ENCODE measurements at places on chromosomes 4 and X.

GRCh38 chr4:152508386-152508785, 27.5 kb downstream of the FBXW7 start:
- DNase-seq: no peak

- no peak for DNase-seq
Measured at GRCh38 chrX:119646515-119646914, 40.3 kb upstream of the NKRF start.

DNA sequence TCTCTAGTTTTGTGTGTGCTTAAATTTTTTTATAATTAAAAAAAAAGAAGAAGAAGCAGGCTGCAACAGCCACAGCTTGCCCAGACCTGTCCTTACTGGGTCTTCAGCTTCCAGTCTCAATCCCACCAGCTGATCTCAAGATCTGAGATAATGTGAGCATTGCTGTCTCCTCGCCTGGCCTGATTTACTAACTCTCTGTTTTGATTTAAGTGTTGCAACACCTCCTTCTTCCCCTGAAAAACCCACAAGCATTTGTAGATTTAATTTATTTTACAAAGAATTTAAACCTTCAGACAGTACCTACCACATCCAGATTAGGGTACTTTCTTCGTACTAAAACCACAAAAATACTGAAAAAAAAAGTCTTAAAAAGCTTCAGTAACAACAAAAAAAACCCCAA, 38.0 kb downstream of the FAM241A start:
- no peak for DNase-seq

DNA sequence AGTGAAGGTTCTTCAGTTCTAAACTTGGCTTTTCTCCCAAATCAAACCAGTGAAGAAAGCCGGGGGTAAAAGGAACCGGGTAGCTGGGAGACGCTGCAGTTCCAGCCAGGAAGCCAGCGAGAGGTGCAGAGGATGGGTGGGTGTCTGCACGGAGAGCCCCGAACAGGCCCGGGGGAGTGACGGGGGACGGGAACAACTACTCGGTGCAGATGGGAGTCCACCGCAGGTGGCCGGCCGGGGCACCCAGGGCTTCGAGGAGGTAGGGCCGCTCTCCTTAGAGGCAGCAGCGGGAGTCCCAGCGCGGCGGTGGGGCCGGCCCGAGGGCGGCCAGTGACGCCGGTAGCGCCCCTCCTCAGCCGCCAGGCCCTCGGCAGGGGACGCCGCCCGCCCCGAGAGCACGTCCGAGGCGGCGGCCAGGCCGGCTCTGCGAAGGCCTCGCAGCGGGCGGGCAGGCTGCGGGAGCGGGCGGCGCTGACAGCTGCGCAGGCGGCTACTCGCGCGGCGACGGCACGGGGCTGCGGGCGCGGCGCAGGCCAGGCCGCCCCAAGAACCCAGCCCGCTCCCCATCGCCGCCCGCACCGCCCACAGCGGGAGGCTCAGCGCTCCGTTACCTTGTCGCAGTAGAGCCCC, 449 bp downstream of the FBXL5 start:
- no peak for DNase-seq

- no peak for DNase-seq
Measured at GRCh38 chr4:155085843-155086530, 122.4 kb upstream of the NPY2R start.

DNA sequence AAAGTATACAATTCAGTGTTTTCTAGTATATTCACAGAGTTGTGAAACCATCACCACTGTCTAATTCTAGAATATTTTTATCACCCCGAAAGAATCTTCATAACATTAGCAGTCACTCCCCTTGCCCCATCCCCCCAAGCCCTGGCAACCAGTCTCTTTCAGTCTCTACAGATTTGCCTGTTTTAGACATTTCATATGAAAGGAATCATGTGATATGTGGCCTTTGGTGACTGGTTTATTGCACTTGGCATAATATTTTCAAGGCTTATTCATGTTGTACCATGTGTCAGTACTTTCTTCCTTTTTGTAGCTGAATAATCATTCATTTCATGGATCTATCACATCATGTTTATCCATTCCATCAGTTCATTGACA, 371.7 kb downstream of the AFF2 start:
- DNase-seq: no peak

DNA sequence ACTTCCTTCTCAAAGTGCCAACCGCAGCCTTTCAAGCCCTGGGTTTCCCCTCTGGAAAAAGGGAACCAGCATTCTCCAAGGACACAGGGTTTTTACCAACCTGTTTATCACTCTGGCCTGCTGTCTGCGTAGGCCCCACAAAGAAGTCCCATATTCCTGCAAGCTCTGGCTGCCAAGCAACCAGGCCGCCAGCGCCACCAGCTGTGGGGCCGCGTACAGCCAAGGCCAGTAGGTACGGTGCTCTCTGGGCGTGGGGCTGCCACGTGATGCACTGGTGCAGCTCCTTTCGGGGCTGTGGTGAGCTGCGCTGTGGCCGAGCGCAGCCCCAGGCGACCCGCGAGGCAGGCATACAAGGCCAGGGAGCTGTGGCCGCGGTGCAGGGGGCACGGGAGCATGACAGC, 22.1 kb downstream of the LUZP4 start:
- no peak for DNase-seq

DNA sequence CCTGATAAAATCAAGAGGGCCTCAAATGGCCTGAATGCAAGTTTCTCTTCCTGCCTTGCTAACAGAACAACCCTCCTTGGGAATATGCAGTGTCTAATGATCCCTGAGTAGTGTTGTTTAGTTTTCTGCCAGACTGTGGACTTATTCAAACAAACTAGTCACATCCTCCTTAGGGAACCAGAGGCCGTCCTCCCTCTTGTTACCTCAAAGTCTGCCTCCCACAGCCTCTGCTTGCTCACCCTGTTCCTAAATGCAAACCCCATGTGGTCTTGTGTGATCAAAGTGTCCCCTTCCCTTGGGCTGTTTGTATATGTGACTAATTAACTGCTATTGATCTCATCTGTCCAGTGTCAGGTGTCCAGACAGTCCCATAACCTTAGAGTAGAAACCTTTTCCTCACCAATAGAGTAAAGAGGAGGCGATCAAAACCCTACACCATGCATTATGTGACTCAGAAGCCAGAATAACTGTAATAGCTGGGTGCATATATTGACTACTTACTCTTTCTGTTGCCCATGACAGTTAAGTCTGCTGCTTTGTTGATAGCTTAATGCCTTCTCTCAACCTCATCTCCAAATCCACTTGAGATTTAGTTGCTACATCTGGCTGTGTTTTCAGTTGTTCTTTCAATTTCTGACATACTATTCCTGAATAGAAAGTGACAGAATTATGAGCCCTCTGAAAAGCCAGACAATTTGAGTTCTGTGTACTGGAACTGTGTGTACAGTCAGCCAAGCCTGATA, 473.0 kb upstream of the NWD2 start:
- no peak for DNase-seq

DNA sequence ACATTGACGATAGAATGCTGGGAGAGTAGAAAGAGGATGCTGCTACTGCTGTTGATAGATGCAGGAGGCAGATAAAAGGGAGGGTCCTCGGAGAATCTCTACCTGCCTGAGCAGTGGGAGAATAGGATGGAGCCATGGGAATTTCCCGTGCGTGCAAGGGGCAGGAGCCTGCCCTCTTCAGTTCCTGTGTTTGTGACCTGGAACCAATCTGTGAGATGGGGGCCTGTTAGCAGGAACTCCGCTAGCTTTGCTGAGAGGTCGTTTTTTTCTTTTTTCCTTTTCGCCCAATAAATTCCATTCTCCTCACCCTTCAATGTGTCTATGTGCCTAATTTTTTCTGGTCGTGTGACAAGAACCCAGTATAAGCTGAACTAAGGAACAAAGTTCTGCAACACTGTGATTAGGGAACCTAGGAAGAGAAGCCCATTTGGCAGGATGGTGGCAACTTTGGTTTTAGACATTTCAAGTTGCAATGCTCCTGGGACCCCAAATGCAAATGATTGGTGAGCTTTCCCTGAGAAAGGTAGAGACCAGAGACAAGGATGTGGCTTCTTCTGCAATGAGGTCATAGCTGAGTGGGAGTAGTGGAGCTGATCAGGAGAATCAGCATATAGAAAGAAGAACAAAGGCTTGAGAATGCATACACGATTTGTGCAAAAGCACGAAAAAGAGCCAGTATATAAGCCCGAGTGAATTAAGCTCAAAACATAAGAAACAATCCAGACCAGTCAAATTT, 23.9 kb downstream of the SLC39A8 start:
- no peak for DNase-seq

- no peak for DNase-seq
Measured at GRCh38 chrX:68983004-68983857, 154.4 kb downstream of the EFNB1 start.

GRCh38 chrX:113747274-113747973, 836.5 kb upstream of the HTR2C start:
- no peak for DNase-seq

DNA sequence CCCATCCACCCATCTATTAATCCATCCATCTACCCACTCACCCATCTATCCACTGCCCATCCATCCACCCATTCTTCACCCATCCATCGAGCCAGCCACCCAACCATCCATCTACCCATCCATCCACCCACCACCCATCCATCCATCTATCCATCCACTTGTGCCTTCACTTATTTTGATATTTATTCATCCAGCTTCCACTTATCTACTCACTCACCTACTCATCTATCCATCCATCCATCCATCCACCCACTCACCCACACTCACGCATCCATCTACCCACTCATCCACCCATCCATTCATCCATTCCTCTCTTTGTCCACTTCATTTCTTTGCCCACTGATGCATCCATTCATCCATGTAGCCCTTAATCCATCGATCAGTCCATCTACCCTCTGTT, 72.9 kb upstream of the AFAP1 start:
- no peak for DNase-seq

DNA sequence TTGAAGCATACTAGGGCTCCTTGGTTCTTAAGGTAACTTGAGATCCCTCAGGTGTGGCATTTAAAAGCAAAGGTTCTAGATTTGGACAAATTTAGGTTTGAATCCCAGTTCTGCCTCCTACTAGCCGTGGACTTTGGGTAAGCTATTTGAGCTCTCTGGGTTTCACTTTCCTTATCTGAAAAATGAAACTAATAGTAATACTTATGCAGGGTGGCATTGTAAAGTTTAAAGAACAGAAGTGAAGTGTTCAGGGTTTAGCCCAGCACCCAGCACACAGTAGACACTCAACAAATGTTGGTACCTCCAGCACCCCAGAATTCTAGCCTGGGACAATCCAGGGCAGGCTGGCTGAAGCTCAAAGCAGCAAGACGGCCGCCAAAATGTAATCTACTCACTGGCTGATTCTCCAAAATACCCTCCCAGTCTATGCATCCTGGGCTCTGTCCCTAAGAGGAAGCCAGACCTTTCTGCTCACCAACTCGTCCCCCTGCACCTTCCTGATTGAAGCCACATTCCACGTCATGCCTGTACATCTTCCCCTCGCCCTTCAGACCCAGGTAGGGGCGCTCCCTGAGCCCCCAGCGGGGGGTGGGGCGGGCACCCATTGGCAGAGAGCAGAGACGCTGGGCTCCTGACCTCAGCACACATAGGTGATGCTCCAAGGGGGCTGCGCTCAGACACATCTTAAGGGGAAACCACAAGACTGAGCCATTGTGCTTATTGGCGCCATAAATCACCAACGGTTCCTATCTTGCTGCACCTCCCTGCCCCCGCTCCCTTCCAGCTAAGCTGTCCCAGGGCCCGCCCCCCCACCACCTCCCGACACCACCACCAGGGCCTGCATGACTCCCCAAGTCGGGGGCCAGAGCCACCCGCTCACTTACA, 160.6 kb downstream of the BCOR start:
- no peak for DNase-seq

DNA sequence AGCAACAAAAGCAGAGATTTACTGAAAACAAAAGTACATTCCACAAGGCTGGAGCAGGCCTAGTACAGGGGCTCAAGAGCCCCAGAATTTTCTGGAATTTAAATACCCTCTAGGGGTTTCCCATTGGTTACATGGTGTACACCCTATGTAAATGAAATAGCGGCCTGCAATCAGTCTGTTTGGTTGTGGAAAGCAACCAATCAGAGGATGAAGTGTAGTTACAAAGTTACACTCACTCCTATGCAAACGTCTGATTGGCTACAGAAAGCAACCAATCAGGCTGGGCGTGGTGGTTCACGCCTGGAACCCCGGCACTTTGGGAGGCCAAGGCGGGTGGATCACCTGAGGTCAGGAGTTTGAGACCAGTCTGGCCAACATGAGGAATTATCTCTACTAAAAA, 13.8 kb upstream of the TXLNG start:
- no peak for DNase-seq

DNA sequence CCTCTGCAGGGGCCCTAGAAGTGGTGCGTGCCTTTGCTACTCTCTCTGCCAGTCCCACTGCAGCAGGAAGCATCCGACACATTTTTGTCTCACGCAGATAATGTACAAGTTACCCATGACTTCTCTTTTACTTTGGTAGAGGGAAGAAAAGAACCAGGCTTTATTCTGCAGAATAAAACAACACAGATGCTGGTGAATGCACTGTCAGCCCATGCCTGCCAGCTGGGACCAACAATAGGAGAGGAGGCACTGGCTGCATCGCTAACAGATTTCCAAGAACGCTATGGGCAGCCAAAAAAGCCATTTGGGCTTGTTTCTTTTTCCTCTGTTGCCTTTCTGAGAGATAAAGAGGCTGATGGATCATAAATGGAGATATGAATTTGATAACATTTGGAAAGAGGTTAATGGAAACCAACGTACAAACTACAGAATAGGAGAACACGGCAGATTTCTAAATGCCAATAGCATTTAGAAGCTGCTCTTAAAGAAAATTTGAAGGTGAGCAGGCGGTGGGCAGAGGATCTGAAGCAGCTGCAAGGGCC, 47.5 kb upstream of the IGFBP7 start:
- no peak for DNase-seq

DNA sequence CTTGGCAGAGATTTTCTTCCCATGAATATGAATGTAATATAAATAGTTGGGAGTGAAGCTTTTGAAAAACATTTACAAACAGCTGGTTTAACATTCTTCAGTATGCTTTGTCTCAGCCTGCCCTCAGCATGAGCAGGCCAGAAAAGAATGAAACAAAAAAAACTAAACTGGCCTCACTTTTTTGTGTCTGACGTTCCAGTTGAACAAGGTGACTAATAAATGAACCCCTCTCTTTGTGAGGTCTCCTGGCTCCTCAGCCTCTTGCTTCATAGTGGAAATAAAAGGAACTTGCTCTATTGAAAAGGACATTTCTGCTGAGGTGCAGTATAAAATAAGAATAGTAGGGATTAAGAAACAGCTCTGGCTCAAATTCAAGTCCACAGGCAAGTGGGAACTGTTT, 9.4 kb downstream of the CHST7 start:
- no peak for DNase-seq

DNA sequence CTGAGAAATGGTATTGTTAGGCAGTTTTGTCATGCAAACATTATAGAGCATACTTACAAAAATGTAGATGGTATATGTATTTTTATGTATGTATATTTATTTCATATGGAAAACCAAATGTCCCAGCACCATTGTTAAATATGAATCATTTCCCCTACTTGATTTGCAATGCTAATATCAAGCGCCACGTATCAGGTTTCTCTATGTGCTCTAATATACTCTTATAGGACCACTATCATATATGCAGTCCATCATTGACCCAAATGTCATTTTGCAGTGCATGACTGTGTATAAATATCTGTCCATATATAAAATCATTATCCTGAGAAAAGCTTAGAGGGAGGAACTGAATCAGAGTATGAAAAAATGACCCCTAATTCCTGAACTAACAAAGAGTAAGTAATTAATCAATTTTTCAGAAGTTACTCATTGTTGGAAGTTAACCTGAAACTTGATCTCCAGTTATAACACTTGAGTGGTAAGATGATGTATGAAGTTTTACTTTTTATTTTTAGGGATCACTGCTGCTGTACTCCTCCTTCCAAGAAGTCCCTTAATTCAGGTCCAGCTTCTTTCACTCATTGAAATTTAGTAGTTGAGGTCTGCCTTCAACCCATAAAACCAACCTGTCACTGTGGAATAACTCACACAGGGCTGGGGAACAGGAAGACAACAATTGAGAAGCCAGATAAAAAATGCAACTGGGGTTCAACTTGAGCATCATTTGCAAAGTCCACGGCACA, 134.8 kb upstream of the LDB2 start:
- DNase-seq: no peak

Data from activated CD8-positive, alpha-beta memory T cell treated with anti-CD3 and anti-CD28 coated beads for 1 hour (primary cell).